ENCODE measurements at places on chromosomes 12 and 14.

DNA sequence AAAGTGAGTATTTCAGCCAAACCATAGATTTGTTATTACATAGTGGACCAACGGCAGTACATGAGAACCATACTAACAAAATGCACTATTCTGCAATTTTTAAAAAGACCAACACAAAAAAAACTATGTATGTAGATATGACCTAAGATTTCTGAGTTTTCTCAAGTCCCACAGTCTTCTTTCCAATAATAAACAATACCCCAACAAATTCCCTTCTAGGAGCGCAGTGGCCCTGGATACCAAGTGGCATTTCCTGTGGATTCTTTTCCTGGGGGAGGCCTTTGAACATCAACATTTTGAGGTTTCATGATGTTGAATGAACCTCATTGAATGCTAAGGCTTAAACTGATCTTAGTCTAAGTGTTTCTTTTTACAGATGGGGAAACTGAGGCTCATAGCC is 210.5 kb downstream of the BCAT1 start:
- DNase-seq: no peak

DNA sequence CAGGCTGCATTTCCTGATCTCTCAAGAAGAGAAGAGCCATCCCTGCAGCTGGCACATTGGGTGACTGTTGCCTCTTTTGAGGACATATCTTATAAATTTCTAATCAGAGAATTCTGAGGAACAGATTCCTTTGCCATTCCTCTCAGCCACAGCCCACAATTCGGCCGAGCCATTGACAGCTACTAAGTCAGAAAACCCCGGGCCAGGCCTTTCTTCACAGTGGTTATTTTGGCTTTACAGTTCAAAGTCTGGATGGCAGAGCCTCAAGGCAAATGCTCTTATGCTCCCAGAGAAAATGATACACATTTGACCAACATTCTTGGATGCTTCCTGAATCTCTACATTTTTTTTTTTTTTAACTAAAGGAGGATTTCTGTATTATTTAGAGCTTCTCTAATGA is 138.4 kb upstream of the FRMD6 start:
- no peak for DNase-seq

- no peak for DNase-seq
Observed at GRCh38 chr12:79591988-79592387, 98.8 kb downstream of the PAWR start.

DNA sequence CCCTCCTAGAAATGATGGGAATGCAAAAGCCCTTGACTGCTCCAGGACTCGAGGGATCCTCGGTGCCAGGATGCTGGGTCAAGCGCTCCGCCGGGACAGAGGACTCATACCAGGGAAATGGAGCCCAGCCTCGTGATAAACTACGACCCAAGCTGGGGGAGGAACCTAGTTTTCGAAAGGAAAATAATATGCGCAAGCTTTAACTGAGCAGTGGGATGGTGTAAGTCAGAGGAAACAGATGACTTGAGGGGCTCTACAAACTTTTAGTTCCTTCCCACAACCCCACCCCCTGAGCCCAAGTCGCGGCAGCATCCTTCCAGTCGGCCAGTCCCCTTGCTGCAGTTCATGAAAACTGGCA is 654 bp upstream of the SUPT16H start:
- no peak for DNase-seq

DNA sequence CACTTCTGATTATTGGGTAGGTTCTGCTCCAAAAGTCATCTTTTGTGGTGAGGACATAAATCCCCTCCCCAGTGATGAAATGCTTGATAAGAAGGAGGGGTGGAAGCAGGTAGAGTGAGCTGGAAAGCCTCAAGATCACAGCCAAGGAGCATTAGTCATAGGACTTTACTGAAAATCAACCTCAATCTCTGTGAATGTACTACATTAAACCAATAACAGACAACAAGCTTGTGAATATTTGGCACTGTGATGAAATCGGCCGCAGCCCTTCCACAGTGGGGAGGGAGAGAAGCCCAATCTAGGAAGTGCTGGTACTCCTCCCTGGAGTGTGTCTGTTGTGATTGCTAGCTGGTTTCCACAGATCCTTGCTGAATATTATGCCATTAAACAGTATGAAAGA is 41.2 kb upstream of the PTCSC3 start:
- DNase-seq: no peak

DNA sequence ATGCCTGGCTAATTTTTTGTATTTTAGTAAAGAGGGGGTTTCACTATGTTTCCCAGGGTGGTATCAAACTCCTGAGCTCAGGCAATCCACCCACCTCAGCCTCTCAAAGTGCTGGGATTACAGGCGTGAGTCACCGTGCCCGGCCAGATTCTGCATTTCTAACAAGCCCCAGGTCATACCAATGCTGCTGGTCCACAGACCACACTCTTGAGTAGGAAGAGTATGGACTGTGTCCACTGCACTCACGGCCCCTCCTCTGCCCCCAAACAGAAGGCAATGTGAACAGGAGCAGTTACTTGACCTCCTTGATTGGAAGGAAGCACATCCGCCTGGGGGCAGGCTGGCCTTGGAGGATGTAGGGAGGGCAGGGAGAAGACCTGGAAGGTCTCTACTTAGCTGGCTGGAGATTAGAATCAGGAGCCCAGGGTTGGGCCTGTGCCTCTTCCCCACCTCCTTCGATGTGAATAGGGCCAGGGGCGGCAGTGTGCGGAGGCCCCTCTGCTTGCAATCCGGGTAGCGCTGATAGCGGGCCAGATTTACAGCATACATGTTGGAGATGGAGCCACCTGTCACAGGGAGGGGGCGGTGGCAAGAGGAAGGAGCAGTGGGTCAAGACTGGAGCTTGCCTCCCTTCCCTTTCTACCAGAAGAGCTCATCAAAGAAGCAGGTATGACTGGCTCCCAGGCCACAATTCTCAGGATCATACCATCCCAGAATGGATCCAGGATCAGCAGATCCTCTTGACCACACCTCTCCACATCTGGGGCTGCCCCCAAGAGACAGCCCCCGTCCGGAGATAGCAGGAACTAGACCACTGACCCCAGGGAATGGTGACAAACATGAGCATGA is 9.4 kb upstream of the ZNF740 start:
- DNase-seq: no peak

GRCh38 chr14:104567957-104568225 is 11.7 kb upstream of the C14orf180 start:
- no peak for DNase-seq

- DNase-seq: no peak
Observed at GRCh38 chr14:89468566-89468965, 51.5 kb upstream of the FOXN3 start.

- DNase-seq: no peak
Observed at GRCh38 chr12:13962699-13963098, 18.7 kb downstream of the GRIN2B start.

DNA sequence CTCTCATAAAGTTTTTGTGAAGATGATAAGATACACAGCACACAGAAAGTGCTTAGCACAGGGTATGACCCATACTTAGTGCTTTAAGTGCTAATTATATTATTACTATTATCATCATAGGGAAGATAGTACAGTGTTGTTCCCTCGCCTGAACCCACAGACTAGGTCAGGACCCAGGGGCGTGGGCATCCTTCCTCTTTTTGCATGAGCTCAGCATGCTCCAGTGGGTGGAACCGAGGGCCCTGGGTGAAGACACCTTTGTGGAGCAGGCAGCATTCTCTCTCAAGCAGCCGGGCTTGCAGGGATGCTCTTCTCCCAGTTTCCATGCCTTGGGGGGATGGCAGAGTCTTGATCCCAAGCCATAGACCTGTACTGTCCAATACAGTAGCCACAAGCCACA is 34.8 kb downstream of the CRACR2A start:
- no peak for DNase-seq

GRCh38 chr12:108838194-108839017 is 19.0 kb downstream of the SSH1 start:
- DNase-seq: no peak

- DNase-seq: no peak
Observed at GRCh38 chr12:75844985-75845384, 186.6 kb downstream of the PHLDA1 start.

GRCh38 chr12:52247622-52248540 is 14.8 kb downstream of the KRT7 start:
- DNase-seq: no peak

- DNase-seq: no peak
Observed at GRCh38 chr12:53754633-53755264, 3.0 kb upstream of the CISTR start.

- DNase-seq: no peak
Observed at GRCh38 chr14:105534586-105534985, 8.2 kb downstream of the TMEM121 start.

GRCh38 chr12:48201091-48201490 is 2.0 kb downstream of the OR10AD1 start:
- DNase-seq: no peak

DNA sequence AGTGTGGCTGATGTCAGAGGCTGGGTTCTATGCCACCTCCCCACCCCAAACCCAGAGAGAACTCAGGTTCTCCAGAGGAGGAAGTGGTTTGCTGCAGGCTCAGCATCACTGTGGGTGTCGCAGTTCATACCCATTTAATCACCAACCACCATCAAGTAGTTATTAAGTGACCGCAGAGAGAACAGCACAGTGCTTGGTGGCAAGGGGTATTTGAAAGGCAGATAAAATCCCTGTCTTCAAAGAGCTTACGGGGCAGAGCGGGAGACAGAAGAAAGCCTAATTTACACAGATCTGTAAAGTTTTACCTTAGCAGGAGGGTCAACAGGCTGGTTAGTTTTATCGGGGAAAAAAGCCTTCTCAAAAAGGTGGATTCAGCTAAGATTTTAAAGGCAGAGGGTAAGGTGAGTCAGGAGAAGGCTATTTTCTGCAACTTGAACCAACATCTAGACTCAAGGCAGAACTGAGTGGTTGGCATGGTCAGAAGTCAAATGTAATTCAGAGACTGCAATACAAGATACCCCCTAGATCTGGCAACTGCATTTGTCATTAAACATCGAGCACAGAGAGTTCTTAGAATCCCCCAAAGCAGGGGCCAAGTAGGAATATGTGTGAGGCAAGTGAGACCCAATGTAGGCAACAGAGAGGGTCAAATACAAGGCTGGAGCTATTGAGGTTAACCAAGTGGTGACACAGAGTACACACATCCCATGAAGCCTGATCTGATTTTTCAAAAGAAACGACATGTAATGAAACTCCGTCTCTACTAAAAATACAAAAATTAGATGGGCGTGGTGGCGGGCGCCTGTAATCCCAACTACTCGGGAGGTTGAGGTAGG is 13.2 kb downstream of the PXN start:
- no peak for DNase-seq

GRCh38 chr14:72000907-72001306 is 68.7 kb downstream of the RGS6 start:
- no peak for DNase-seq
